Activated naive CD4-positive, alpha-beta T cell (primary cell): ENCODE measurements at places on chromosomes 1 and 21.

DNA sequence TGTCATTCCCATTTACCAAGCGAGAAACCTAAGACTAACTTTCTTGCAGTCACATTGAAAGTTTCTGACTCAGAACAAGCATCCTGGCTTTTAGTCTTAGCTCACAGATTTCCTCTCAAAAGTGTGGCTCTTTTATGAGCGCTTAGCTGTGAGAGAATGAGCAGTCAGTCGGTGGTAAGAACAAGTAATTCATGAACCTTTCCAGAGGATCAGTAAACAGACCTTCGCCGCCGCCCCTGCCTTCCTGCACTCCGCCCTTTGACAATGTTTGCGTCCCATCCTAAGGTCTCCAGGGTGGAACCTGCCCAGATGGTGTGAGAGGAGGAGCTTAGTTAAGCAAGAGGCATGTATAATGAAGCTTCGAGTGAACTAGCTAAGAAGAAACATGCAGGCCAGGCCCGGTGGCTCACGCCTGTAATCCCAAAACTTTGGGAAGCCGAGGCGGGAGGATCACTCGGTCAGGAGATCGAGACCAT is 142.4 kb downstream of the GLUL start:
- no peak for DNase-seq

GRCh38 chr1:24967555-24967954 is 37.5 kb upstream of the RUNX3 start:
- no peak for DNase-seq

DNA sequence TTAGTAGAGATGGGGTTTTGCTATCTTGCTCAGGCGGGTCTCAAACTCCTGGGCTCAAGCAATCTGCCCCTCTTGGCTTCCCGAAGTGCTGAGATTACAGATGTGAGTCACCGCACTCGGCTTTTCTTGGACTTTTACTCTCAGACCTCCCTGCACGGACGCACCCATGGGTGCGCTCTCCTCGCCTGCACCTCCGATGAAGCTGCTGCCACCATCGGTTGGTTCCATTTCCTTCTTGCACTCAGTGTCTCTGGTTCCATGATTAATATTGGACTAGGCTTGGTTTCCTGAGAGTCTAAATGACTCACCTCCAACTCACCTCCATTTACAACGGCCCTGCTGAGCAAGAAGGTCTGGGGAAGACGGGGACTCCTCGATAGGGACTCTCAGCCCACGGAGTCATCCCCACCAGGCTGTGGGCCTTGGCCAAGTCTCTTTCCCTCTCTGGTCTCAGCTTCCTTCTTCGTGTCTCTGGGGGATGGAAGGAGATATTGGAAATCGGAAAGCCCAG is 6.7 kb upstream of the TNFRSF8 start:
- no peak for DNase-seq

DNA sequence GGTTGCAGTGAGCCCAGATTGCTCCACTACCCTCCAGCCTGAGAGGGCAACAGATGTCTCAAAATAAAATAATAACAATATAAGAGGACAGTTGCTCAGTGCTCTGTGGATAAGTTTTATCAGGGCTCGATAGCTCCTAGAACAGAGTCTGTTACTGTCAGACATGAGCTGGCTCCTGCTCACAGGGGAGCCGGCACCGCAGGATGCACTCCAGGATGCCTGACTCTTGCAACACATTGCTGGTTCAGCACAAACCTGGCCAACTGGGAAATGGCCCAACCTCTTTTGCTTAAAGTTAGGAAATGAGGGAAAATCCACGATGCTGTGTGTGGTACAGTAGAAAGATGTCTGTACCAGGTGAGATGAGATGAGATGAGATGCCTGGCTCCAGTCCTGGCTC is 5.8 kb upstream of the CTSE start:
- DNase-seq: no peak

GRCh38 chr1:77096496-77097255 is 122.6 kb downstream of the PIGK start:
- no peak for DNase-seq

DNA sequence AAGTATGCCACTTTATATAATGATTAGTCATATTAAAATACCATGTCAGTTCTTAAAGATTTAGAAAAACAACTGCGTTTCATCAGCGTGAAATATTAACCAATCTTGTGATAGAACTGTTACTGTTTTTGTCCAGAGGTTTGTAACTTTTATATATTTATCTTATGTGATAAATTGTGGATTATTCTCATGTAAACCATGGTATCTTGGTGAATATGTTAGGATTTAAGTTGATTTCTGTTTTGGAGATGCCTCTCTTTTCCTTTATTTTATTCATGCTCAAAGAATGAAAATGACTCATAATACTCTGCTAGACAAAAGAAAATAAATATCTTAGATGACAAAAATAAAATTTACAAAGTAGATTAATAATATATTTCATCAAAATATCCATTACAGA is 88.4 kb downstream of the ADGRL4 start:
- no peak for DNase-seq

DNA sequence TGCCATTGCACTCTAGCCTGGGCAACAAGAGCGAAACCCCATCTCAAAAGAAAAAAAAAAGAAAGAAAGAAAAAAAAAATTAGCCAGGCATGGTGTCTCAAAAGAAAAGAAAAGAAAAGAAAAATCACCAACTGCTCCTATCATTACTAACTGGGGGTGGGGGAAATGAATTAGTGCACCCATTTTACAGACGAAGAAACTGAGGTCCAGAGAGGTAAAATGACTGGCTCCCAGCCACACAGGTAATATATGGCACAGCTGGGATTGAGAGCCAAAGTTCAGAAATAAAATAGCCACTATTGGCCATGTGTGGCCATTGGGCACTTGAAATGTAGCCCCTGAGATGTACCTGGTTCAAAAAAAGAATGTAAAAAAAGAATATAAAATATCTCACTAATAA is 8.8 kb downstream of the HTR1D start:
- no peak for DNase-seq

DNA sequence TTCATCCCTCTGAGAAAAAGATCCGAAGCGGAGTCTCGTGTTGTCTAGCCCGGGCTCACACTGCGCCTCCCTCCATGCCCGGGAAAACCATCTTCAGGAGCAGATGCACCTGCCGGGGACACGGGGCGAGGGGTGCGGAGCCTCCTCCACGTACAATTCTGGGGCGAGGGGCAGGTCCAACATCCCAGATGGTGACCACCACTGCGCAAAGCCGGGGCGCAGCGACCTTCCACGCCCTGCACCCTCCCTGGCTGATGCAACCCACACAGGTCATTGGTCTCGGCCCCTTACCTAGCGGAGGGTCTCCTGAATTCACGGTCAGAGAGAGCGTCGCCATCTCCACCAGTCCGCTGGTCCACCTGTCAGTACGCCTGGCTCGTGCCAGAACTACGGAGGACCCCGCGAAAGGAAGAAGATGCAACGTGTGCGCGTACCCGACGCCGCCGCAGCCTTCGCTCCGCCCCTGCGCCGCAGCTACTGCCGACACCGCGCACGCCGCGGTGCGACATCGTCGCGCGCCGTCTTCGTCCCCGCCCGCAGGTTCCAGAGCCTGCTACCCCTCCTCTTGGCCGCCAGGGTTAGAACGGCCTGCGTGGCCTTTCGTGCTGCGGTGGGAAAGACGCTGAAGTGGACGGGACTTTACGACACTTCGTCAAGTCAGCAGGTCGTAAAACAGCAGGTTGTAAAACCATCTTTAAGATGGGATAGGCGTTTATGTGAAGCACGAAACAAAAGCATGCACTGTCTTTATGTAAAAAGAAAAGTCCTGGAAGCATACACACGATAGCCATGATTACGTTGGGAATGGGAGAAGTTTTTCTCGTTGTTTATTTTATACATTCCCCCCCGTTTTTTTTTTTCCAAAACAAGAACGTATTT is at the start of gene EPRS1:
Gene EPRS1 (minus strand): TSS at position 454 of the 879 bp plus-strand sequence. CDS start 117 bp downstream, at position 337.
- DNase-seq: peak; percentile 88

DNA sequence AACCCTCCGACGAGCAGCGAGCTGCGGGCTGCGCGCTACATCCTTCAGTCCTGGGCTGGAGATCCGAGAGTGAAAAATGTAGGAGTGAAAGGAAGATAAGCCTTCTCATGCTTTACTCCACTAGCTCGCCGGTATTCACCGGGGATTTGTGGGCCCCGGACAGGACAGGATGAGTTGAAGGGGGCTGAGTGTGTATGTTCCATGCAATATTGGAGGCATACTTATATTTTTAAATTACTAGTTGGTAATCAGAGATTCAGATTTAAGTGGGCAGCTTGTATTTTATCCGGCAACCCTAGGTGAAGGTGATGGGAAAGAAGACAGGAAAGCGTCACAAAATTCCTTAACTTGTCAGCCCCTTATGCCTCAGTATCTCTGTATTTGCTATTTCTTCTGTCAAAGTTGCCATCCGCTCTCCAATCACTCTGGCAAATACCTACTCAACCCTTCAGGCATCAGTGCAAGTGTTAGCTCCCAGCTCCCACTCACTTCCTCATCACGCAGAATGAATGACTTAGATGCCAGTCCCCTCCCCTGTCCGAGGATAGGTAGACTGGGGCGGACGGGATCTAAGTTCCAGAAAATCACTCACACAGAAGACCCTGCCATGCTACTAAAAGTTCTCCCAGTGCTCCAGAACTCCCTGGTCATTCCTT is 503 bp upstream of the PIGM start:
- no peak for DNase-seq

- no peak for DNase-seq
Measured at GRCh38 chr1:243667133-243667532, 182.9 kb downstream of the AKT3 start.

GRCh38 chr21:45417951-45418300 is 13.0 kb downstream of the COL18A1 start:
- DNase-seq: no peak

GRCh38 chr21:36966821-36967768 is 626 bp upstream of the HLCS start:
- DNase-seq: no peak

- no peak for DNase-seq
Measured at GRCh38 chr1:25854554-25854953, 4.7 kb downstream of the AUNIP start.

DNA sequence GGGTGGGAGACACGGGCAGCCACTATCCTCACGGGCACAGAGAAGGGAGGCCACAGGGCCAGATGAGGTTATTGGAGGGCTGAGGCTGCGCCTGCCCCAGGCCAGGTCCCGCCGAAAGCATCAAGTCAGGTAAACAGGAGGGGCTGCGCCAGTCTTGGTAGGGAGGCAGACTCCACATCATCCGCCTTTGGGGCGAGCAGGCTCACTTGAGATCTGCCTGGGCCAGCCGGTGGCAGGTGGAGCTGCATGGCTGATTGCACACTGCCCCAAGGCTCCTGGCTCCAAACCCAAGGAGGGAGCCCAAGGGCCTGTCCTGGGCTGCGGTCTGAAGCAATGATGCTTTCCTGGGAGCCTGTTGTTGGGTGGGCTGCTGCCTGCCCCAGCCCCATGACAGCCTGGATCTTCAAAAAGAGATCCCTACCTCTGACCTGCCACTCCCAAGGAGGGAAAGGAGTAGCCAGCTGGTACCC is 4.6 kb downstream of the SMIM1 start:
- no peak for DNase-seq
